Mesenchymal stem cell (in vitro differentiated cells and primary cell): ENCODE measurements at places on chromosomes 7 and 10.

DNA sequence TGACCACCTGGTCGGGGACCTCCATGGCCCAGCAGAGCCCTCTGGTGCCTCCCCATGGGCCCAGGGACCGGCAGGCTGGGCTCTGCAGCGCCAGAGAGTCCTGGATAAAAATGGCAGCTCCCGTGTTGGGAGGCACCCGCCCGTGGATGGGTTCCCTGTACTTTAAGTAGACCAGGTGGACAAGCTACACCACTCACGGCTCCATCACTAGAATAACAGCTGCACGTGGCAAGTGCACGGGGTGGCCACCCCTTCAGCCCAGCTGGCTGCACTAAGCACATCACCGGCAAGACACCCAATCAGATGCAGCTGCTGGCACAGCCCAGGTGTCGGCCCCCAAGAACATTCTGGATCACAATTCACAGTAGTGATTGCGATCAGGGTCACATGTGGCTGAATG, 69.8 kb downstream of the DIP2C start:
- no peak for DNase-seq

DNA sequence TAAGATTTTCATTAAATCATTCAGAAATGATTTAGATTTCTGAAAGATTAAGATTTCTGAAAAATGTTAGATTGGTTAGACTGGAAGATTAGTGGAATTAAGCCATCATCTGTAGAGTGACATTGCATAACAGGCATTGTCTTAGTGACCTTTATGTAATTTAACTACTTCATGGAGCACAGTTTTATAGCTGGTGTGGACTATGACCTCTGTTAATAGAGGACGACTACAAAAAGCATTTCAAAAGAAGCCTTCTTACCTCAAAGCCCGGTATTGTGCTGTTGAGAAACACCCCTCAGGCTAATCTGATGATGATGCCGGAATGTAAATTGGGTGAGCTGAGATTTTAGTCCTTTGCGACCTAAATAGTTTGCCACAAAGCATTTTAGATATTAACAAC, 55.6 kb downstream of the GALNT11 start:
- no peak for DNase-seq

DNA sequence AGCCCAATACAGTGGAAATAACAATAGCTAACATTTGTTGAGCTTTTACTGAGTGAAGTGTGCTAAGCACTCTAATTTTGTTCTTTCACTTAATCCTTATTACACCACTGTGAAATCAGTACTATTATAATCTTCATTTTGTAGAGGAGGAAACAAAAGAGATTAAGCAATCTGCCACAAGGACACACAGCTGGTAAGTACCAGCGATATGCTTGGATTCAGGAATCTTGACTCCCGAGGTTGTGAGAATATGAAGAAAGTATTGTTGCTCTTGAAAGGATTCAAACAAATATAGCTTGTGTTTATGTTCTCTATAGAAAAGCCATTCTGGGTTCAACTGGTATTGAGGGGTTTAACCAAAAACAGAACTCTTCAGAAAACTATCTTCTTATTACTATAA, 93.7 kb upstream of the HECTD2 start:
- DNase-seq: peak; percentile 41

GRCh38 chr10:61172182-61172926, 228.4 kb upstream of the RHOBTB1 start:
- no peak for DNase-seq

DNA sequence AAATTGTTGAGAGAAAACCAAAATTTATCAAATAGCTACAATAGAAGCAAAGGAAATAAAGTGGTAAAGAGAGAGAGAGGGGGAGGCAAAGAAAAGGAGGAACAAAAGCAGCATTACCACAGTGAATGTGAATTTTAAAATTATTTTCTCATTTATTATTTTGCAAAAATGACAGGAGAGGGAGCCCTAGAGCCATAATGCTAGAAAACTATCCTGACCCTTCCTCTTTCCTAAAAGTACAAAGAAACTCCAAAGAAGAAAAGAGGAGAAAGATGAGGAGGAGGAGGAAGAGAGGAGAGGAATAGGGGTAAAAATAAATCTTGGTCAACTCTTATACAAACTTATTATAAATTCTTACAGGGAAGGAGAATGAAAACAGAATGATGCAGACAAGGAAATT, 921.5 kb downstream of the NRG3 start:
- DNase-seq: peak; percentile 13
